NCI-H1105 treated with DMSO at 0.1 percent for 48 hours (cell line): ENCODE measurements at places on chromosomes 1 and 21.

- no peak for DNase-seq
These were observed 3.6 kb downstream of the PARP1 start for GRCh38 chr1:226404063-226404903.

DNA sequence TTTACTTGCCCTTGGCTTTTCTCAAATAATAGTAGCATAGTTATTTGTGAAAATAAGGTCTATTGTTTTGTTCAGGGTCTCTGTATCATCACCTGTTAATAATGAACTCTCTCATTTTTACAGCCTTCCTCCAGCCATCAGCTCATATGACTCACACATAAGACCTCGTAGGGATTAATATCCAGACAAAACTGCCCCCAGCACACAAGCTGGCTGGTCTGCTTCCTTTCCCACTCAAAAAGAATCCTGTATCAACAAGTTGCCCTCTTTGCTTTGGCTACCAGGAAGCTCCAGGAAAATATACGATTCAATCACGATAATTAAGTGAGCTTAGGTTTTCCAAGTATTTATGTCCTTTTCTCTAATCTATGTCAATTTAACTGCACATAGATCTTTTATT lies 119.2 kb downstream of the DMRTB1 start:
- no peak for DNase-seq

GRCh38 chr1:202575918-202576653 lies 134.2 kb downstream of the SYT2 start:
- no peak for DNase-seq

GRCh38 chr1:9244501-9245229 lies 10.1 kb downstream of the H6PD start:
- no peak for DNase-seq

DNA sequence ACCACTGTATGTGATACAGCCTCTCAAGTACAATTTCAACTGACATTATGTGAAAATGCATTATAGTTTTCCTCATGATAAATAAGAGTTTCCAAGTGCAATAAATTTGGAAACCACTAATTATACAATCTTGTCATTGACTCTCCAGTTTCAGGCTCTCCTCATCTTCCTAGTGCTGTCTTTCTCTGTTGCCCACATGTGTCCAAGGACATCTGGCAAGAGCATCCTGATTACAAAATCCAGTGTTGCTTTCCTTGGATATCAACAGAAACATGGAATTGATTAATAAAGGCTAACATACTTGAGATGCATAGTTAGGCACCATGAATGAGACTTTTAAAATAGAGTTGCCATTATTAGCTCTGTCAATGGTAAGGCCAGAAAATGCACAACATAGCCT lies 15.6 kb upstream of the MAP10 start:
- no peak for DNase-seq

- DNase-seq = no peak
These were observed 27.5 kb downstream of the CTH start for GRCh38 chr1:70438529-70438928.

DNA sequence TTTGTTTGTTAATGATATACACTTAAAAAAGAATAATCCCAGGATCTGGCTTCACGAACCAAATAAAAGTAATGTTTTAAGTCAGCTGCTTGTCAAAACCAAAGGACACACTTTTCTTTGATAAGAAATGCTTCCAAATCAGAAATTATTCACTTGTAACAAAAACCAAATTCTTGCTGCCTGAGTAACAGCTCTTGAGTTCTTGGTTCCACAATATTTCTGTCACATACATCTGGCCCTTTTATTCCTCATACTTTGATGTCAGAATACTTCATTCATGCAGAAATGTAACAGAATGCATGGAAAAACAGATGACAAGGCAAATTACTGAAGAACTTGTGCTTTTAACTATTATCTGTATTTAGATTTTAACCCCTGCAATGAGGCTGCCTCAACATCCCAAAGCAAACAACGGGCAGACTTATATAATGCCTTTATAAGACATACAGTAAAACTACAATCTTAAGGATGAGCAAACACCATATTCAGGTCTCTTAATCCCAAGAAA lies 1.5 kb downstream of the VAMP4 start:
- DNase-seq = no peak

DNA sequence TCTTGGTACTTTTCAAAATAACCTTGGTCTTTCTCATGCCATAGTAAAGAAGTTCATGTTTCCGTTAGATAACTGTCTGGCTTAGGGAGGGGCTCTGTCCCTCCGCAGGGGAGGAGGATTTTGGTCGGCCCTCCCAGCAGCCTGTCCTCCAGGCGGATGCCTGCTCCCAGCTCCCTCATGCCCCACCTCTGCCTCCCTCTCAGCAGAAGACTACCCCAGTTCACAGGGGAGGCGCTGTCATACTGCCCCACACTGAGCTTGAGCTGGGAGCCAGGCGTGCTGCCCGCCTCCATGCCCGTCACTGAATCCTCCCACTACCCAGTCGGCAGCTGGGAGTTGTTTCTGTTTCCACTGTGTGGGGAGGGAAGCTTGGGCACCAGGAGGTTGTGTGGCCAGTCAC lies 127.3 kb downstream of the CAMTA1 start:
- no peak for DNase-seq

- DNase-seq = no peak
These were observed 115.4 kb upstream of the RAB4A start for GRCh38 chr1:229155472-229155871.

GRCh38 chr1:228347181-228347580 lies 59.5 kb downstream of the TRIM11 start:
- no peak for DNase-seq
